ENCODE measurements at places on chromosomes 5 and 9.

DNA sequence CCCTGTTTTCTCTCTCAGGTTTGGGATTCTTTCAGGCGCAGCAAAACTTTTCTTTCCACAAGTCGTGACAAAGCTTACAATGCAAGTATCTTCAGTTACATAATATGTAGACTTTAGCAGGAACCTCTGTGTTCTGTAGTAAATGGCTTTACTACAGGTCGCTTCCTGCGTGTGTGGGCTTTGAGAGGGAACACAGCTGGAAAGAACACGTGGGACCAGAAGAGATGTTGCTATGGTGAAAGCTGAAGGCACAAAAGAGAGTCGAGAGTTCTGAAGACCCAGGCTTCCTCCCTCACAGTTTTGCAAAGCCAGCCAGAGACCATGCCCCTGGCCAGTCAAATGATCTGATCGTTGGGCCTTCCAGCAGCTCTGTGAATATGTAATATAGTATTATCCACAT is 4.0 kb downstream of the ANKRD55 start:
- DNase-seq = no peak

- DNase-seq = no peak
Measured at GRCh38 chr5:135873831-135874230, 21.8 kb downstream of the IL9 start.

DNA sequence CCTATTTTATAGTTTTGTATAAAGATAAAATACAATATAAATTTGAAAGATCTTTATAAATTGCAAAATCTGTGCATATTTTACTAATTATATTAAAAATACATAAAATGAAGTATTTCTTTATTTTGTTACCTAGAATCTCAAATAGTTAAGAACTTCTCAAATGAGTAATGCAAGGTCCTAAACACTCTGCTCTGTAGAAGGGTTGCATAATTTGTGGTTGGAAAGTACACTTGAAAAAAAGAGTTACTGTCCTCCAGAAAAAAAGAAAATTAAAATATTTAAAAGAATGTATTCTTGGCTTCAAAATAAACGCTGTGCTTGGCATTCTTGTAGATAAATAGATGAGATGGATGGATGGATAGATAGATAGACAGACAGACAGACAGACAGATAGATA is 428.8 kb upstream of the CDH6 start:
- no peak for DNase-seq

DNA sequence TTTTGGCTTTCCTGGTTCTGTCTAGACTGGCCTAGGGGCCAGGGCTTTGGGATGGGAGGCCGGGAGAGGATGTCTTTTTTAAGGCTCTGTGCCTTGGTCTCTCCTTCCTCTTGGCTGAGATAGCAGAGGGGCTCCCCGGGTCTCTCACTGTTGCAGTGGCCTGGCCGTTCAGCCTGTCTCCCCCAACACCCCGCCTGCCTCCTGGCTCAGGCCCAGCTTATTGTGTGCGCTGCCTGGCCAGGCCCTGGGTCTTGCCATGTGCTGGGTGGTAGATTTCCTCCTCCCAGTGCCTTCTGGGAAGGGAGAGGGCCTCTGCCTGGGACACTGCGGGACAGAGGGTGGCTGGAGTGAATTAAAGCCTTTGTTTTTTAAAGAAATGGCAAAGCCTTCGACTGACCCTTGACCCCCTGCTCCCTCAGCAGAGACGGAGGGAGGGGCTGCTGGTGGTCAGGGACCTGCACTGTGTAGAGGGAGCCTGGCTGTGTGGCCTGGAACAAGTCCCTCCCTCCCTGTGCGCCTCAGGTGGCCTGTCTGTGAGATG is 11.1 kb downstream of the FPGS start:
- no peak for DNase-seq

DNA sequence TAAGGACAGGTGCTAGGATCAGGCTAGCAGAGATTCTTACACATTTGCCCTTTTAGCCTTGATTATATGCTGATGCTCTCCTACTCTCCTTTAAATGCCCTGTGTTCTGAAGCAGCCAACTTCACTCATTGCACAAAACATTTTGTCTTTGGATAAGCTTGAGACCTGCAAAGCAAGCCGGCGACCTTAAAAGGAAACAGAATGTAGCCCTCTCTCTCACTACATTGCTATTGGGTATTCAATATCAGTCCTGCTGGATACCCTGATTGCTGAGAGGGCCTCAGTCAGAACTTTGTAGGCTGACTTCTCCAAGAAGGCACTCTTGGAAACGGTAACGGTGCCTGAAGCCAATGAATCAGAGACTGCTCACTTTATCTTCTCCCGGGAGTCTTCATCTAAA is 528.9 kb downstream of the DTWD2 start:
- no peak for DNase-seq

DNA sequence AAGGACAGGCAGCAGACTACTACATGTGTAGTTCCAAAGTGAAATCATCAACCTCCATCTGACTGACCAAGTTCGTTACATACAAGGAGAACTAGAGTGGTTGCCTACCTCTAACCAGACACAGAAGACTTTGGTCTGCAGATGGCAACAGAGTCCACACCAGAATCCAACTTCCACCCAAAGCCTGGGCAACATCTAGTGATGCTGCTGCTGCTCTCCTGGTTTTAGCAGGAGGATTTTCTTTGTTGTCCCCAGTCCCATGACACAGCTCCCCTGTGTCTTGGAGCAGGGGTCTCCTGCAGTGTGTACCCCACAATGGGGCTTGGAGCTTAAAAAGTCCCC is 46.4 kb upstream of the APC start:
- no peak for DNase-seq

GRCh38 chr9:1173211-1173610 is 123.1 kb downstream of the DMRT2 start:
- no peak for DNase-seq

DNA sequence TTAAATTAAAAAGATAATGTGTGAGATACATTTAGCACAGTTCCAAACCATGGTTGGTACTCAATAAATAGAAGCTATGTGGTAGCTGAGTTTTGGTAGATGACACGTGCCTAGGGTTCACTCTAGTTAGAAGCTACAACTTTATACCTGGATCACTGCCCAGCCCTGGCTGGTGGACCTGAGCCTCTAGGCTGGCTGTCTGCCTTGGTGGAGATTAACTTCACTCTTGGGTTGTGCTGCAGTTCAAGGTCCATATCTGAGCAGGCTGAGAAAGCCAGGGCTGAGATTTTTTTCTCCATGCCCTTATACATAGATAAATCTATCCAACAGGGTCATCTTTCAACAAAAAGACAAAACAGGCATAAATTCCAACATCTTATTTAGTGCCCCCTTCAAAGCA is 44.6 kb upstream of the SPDL1 start:
- DNase-seq = no peak

DNA sequence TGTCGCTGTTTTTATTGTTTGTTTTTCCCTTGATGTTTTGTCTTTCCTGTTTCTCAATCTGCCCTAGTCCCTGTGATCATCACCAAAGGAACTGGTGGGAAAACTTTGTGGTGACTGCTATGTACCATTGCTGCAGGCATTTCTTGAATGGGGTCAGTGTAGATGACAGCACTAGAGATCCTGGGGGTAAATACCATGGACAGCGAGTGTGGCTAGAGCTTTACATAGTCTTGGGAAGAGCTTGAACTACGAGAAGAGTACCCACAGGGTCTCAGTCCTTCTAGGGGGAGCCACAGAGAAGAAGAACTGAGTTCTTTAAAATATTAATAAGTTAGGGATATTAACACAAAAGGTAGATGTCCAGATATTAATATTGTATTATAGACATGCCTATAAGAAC is 138.8 kb downstream of the PAM start:
- DNase-seq = no peak

DNA sequence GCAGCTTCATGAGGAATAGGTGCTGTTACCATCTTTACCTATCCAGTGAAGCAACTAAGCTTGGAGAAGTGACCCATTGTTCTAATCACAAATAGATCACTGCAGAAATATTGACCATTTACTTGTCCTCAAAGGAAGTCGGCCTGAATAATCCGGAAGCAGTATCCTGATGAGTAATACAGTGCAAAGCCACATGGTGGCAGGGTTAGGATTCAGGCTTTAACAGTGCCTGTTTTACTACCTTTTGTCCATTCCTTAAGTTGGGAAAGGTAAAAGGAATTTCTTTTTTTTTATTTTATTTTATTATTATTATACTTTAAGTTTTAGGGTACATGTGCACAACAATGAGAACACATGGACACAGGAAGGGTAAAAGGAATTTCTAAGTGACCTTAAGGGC is 336.3 kb downstream of the KDM4C start:
- no peak for DNase-seq

DNA sequence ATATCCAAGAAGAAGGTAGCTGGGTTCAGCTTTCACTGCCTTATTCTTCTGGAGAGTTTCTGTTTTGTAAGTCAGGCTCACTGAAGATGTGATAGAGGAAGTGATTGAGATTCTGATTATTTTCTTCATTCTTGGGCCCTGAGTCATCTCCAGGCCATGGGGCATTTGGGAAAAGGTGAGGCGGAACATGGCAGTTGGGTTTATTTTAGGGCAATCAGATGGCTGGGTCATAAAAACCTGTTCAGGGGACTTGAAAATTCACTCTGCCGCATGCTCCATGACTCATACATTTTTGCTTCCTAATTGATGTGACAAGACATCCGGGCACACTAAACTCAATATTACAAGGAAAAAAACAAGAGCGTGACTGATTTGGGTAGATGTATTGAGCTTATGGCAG is 265.7 kb upstream of the KLF4 start:
- DNase-seq = peak; percentile 84

- DNase-seq = no peak
Measured at GRCh38 chr5:39176759-39177630, 42.4 kb downstream of the FYB1 start.

GRCh38 chr5:65480306-65480865 is 1.3 kb downstream of the ADAMTS6 start:
- no peak for DNase-seq

GRCh38 chr9:5869315-5870019 is 21.2 kb upstream of the MLANA start:
- DNase-seq = no peak

DNA sequence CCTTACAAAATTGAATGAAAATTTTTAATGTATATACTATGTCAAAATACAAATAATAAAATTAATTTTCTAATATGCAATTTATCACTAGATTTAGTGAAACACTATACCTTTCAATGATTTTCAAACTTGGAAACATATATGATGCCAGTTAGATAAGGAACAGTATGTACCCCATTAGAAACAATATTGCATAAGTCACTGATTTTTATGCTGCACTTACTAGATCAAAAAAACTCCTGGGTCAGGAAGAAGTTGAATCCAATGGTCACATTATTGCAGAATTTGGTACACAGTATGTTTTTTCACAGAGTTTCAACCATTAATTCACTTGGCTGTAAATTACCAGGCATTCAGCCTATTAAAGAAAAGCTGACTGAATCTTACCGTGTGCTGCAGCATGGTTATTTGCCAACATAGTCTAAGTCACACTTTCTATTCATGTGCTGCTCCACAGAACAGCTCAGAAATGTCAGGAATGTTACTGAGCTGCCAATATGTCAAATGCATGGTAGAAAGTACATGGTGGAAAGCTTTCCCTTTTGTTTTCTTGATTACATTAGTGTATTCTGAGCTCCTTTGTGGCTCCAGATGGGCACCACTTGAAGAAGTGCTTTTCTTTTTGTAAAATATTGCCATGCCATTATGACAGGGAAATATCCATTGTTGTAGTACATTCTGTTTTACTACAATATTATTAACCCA is 9.9 kb upstream of the PRR16 start:
- DNase-seq = no peak

Data from HS-27A (cell line).